ENCODE measurements at places on chromosomes 7 and 10.

- no peaks in the 10 kb centered on the region for H3K27me3 ChIP-seq
- DNase-seq = no peak
- peaks cover 14% of the 10 kb centered on the region for H3K36me3 ChIP-seq
- no peak overlapping the region for H3K27ac ChIP-seq
- no peak overlapping the region for H3K4me3 ChIP-seq
These were observed 149.7 kb downstream of the WNT2 start for GRCh38 chr7:117173035-117173770.

- H3K36me3 ChIP-seq = peaks cover 25% of the 10 kb centered on the region
- no peak overlapping the region for H3K4me3 ChIP-seq
- H3K4me1 ChIP-seq = no peaks in the 10 kb centered on the region
- DNase-seq = no peak
- no peak overlapping the region for H3K27ac ChIP-seq
These were observed 13.2 kb downstream of the WDR91 start for GRCh38 chr7:135197906-135198655.

DNA sequence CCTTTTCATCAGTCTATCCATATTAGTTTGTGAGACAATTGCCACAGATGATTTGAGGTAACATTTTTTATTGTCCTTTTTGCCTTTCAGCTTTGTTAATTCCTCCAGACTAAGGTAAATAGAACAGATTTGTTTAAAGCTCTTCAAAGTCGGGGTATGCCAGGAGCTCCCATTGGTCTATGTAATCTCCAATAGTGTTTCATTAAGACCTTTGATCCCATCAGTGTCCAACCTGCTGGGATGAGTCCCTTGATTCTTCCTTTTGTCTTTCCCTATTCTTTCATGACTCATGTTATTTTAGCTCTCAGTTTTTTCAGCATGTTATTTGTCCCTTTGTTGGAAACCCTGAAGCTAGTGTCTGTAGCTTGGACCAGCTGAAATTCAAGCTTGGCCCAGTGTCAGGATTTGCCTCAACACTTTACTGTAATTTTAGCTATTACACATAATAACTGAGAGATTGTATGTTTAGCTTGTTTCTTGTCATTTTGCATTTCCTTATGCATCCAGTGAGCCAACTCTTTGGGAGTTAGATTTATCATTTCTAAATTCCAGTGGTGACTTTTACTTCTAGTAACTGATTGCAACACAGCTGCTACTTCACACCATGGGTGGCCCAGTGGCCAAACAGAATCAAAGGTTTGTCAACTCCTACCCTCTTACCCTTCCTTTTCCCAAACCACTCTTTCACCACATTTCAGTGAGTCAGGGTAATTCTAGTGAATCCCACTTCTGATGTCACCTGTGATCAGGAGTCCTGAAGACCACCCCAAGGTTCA lies 15.3 kb downstream of the AGBL3 start:
- H3K27ac ChIP-seq = no peak overlapping the region
- H3K27me3 ChIP-seq = no peaks in the 10 kb centered on the region
- no peak for DNase-seq

DNA sequence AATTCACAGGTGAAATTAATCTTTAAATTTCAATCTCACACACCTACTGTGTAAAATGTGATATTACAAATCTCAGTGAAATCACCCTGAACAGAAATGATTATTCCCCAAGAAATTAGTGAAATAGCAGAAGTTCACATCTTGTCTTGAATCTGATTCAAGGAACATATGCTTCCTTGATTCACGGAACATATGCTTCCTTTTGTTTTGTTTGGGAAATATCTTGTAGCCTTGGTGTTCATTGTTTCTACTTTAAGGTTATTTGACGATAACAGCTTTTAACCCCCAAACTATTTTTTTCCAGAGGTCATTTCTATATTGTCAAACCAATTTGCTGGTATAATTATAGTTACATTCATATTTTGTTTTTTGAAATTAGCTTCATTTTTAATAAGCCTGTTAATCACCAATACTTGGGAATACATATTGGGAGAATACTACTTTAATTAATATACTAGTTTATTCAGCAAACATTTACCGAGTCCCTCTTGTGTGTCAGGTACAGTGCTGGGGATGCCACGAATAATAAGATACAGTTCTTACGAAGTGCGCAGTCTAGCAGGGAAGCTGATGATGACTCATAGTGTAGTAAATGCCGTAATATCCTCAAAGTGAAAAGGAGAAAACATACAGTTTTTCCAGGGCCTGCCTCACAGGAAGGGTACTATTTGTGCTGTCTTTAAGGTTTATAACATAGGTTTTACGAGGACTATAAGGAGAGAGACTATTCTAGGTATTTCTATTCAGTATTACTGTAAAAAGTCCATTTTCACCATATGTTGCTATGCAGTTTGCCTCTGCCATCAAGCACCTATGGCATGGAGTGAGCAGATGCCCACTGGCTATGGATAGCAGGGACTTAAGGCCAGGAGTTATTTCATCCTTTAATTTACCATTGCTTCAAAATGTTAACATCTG lies 32.5 kb downstream of the PRKAR2B start:
- DNase-seq = no peak
- H3K36me3 ChIP-seq = no peaks in the 10 kb centered on the region
- no peak overlapping the region for H3K4me3 ChIP-seq
- no peaks in the 10 kb centered on the region for H3K4me1 ChIP-seq
- no peaks in the 10 kb centered on the region for H3K27me3 ChIP-seq

- H3K4me1 ChIP-seq = no peaks in the 10 kb centered on the region
- H3K4me3 ChIP-seq = no peak overlapping the region
- no peak overlapping the region for H3K27ac ChIP-seq
- DNase-seq = no peak
These were observed 81.5 kb upstream of the SMIM30 start for GRCh38 chr7:113199841-113200240.

DNA sequence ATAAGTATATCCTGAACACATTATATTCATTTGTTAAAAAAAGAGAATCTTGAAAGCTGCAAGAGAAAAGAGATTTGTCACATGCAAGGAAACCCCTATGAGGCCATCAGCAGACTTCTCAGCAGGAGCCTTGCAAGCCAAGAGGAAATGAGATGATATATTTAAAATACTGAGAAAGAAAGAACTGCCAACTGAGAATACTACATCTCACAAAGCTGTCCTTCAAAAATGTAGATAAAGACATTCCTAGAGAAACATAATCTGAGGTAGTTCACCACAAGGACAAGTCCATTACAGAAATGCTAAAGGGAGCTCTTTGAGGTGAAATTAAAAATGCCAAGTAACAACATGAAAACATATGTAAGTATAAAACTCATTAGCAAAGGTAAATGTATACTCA lies 224.4 kb upstream of the MBL2 start:
- no peak for DNase-seq
- H3K27me3 ChIP-seq = no peaks in the 10 kb centered on the region
- no peaks in the 10 kb centered on the region for H3K4me1 ChIP-seq

- H3K27ac ChIP-seq = no peak overlapping the region
- H3K36me3 ChIP-seq = no peaks in the 10 kb centered on the region
- no peak for DNase-seq
- H3K4me3 ChIP-seq = no peak overlapping the region
- H3K4me1 ChIP-seq = no peaks in the 10 kb centered on the region
These were observed 9.1 kb downstream of the SDHAF3 start for GRCh38 chr7:97126483-97127171.

DNA sequence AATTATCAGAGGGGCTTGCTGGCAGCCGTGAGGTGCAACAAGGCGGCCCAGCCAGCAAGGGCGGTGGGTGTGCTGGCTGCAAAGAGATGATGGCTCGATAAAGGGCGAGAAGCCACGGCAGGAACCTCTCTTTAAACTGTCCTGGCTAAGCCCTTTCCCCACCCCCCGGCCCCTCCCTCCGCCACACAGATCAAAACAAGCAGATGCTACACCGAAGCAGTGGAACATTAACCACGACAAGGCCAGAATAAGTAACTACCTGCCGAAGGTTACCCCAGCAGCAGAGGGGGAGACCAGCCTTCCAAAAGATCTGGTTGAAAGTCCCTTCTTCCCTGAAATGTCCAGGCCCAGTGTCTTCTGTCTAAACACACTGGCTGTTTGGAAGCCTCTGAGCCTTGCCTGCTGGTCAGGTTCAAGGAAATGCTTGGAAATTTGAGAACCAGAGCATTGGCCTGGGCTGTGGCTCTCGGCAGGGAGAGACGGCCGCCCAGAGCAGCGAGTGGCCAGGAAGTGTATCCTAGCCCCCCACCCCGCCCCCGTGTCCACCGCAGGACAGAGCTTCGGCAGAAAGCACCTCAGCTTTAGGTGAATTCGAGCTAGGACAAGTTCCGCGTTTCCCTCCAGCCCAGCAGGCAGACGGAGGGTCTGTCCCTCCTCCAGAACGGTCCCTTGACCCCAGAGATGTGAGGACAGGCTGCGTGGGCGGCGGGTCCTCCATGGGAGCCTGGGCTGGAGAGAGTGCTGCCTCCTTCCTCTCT lies 2.1 kb downstream of the FAM20C start:
- peak overlapping the region; percentile 83 for H3K27ac ChIP-seq
- peaks cover 50% of the 10 kb centered on the region for H3K36me3 ChIP-seq
- peak overlapping the region; percentile 99 for H3K4me3 ChIP-seq

DNA sequence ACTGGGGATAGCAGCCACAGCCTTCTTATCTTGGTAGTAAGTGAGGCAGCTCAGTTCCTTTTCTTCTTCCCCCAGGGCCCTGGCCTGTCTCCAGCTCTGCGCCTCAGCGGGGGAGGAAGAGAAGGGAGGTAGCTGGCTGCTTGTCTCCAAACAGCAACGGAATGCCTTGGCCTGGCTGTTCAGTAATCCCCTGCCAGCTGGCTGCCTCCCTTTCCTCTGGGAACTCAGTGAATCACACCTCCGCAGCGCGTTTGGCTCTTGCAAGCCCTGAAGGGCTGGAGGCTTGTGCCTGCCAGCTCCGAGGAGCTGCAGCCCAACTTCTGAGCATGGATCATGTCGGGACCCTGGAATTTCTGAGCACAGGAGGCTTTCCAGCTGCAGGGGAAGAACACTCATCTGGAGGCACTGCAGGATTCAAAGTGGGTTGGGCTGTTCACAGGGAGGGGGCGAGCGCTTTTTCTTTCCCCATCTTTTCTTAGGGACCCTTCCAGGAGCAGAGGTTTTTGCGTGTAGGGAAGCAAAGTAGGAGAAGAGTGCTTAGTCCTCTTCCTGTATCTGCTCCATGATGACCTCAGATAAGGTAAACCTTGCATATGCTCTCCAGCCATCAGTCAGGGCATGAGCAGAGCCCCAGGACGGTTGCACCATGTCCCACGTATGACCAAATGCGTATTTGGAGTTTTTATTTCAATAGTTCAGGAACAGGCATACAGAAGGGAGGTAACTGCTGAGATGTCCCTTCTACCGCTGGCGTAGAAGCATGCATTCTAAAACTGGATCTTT lies 253.2 kb upstream of the INHBA start:
- peaks cover 2% of the 10 kb centered on the region for H3K27me3 ChIP-seq
- DNase-seq = peak; percentile 54
- H3K36me3 ChIP-seq = no peaks in the 10 kb centered on the region
- H3K27ac ChIP-seq = no peak overlapping the region

Measured in large intestine (tissue), 12 donors.